ENCODE measurements at places on chromosomes 7 and 10.

DNA sequence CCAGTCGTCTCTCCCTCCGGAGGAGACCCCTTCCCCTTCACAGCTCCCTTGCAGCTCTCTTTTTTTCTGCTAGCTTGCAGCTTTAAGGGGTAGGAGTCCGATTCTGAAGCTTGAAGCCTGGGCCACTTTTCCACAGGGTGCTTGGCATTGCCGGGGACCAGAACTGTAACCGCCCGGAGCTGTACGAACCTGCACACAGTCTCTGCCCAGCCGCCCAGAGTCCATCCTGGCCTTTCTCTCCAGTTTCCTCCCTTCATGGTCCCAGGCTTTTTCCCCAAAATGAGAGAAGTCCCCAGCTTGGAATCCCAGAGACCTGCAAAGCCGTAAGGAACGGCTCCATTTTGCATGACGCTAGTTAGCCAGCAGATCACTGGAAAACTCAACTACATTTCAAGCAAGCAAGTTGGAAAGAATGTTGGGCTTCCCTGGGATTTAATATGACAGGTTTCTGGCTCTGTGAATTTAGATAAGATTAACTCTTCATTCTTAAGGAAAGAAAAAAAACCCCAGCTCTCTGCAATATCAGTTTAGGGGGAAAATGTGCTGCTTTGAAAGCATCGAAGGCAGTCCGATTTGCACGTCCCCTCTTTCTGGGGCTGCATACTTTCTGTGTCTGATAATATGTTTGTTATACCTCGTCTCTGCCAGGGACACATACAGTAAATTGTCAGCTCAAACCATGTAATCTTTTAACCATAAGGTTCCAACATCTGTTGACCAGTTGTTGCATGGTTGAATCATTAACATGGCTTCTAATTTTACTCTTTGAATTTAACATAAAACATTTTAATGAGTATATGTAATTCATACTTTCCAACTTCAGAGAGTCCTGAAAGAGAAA lies 190.0 kb upstream of the LYZL2 start:
- no peak for DNase-seq

GRCh38 chr10:77533887-77534278 lies 103.7 kb downstream of the KCNMA1 start:
- DNase-seq: no peak

- no peak for DNase-seq
These were observed 7.4 kb upstream of the NRCAM start for GRCh38 chr7:108463613-108464012.

DNA sequence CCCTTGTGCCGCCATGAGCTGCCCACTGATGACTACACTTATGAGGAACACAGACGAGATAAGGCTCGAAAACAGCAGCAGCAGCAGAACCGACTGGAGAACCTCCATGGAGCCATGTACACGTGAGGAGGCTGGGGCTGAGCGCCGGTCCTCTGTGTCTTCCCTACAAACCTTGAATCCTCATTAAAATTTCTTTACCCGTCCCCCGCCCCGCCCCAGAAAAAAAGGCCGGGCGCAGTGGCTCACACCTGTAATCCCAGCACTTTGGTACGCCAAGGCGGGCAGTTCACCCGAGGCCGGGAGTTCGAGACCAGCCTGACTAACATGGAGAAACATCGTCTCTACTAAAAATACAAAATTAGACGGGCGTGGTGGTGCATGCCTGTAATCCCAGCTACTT lies 1.5 kb upstream of the RINT1 start:
- DNase-seq: no peak

GRCh38 chr10:129919358-129919757 lies 44.7 kb downstream of the EBF3 start:
- no peak for DNase-seq

- DNase-seq: no peak
These were observed 24.7 kb upstream of the FEZF1 start for GRCh38 chr7:122329145-122329802.

DNA sequence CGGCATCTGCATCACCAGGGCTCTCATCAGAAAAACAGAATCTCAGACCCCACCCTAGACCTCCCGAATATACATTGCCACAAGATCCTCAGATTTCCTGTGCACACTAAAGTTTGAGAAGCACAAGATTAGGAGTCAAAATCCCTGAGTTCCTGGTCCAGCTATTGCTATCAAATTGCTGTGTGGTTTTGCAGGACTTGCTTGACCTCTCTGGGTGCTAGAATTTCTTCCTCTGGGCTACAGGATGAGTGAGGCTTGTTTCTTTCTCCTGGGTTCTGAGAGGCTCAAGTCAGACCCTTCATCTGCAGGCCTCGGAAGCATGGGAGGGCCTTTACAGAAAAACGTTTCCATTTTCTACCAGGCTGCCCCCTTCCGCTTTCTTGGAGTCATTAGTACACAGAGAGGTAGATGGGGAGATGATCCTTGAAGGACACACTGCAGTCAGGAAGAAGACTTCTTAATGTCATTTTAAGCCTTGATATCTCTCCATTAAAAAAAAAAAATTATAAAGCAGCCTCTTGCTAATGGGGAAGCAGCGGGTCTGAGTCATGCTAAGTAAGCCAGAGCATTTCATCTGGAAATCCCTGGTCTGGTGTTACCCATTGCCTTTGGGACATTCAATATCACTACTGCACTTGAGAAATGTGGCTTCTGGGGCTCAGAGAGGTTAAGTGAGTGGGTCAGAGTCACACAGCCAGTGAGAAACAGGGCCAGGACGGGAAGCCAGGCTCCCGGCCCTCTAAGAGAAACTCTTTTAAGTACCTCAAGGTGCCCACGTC lies 173.5 kb downstream of the KCNMA1 start:
- no peak for DNase-seq

DNA sequence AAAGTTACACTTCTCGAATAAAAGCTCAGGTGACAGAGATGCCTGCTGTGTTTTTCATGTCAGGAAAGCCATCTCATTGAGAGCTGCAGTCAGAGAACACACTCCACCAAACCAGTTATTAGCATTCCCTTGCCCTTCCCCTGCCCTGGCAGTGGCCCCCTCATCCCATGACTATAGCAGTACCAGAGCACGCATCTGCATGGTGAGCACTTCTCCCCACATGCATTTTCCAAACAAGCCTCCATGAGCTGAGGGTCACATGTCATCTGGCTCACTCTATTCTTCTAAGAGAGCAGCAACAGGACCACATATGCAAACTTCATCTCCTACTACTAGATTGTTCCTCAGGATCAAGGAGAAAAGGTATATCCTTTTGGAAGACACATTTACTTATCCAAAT lies 42.4 kb upstream of the FGL2 start:
- DNase-seq: no peak

DNA sequence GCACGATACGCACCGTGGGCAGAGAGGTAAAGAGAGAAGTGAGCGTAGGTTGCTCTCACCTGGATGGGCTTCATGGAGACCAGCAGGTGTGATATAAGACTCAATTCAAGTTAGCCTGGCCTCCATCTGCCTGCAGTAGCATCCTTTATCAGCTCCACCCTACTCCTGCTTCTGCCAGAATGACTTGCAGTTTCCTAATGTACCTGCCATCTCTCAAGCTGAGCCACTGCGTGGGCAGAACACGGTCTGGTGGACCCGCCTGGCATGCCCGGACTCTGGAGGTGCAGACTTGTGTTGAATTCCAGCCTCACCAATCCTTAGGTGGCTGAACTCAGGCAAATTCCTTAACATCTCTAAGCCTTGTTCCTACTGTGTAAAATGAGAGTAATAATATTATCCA lies 64.3 kb downstream of the STEAP1B start:
- no peak for DNase-seq

GRCh38 chr10:102461187-102462054 lies 10.1 kb upstream of the C10orf95 start:
- DNase-seq: peak; percentile 93

DNA sequence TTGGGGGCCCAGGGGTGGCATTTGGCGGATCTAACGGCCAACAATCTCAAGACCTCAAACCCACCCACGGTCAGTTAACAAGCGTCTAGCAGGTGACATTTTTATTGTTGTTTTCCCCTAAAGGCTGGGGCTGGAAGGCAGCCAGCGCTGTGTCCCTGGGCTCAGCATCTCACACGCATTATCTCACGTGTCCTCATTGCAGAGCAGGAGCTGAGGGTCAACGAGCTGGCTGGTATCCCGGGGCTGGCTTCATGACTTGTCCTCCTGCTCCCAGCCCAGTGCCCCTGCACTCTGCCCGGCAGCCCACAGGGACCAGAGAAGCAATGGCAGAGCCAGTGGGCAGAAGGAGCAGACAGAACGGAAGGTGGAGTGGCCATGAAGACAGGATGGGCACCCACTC lies 54.4 kb upstream of the TMEM273 start:
- no peak for DNase-seq

DNA sequence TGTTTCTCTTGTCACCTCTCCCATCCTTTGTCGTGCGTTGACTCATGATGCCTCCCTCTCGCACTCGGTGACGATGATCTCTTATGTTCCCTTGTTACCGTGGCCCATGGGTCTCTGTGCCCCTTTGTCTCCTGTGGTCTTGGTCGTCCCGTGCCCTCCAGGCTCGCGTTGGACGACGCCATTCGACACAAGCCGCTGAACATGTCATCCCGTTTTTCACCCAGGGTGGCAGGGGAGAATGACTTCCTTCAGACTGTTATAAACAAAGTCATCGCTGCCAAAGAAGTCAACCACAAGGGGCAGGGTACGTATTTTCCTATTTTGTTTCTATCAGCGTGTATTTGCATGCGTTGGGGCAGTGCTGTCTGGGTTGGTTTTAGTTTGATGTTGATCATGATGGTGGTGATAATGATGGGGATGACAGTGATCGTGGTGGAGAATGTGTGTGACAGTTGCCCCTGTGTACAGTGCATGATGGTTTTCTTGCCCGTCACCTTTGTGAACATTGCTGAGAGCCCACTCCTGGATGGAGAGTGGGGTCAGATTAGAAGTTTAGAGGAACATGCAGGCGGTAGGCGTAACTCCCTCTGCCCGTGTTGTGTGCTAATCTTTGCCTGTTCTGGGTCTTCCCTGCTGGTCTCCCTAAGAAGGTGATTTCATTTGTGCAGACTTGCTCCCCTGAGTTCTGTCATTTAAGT lies 107.0 kb downstream of the DOCK1 start:
- no peak for DNase-seq

- no peak for DNase-seq
These were observed 274.8 kb upstream of the TAC1 start for GRCh38 chr7:97457054-97457453.

DNA sequence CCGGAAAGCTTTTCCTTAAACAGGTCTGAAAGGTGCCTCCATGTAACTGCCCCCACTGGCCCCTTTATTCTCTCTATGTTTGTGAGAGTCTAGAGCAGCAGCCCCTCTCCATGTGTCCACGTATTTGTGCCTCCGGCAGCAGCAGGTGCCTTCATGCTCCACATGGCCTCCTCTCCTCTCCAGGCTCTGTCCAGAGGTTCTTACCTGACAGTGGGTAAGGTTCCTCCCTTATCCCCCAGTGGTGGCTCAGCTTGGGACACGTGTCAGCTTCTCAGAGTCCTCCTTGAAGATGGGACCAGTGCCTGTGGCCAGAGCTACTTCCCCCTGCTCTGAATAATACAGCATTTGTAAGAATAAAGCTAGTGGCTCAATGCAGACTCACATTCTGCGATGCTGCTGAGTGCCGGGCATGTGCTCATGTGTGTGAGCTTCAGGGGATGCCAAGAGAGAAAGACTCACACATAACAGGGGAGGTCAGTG lies 7.9 kb downstream of the CALML3 start:
- DNase-seq: no peak

DNA sequence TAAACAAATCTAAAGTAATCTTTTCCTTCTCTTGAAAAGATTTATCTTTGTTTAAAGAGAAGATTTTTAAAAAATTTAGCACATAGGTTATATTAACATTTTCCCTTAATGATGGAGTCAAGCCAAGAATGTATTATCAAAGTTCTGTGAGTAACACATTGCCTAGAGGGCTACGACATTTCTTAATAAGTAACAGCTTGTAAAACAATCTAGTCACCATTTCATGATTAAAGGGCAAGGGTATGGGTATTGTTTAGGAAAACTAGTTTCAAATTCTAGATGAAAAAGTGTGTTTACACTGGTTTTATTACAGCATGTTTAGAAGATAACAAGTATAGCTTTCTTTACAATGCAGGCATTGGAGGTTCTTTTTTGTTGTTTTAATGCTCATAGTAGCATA lies 28.6 kb upstream of the LAMB4 start:
- DNase-seq: no peak

DNA sequence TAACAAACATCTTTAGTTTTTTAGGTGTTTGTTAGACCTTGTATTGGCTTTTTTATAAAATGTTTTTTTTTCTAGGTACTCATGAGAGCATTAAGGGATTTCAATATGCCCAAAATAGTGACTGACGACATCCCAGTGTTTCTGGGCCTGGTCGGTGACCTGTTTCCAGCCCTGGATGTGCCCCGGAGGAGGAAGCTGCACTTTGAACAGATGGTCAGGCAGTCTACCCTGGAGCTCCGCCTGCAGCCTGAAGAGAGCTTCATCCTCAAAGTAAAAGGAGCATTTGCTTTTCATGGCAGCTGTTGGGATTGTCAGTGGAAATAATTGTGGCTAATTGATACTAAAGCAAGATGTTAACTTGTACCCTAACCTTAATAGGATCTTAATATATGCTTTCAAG lies 161.5 kb downstream of the DNAH11 start:
- DNase-seq: no peak

DNA sequence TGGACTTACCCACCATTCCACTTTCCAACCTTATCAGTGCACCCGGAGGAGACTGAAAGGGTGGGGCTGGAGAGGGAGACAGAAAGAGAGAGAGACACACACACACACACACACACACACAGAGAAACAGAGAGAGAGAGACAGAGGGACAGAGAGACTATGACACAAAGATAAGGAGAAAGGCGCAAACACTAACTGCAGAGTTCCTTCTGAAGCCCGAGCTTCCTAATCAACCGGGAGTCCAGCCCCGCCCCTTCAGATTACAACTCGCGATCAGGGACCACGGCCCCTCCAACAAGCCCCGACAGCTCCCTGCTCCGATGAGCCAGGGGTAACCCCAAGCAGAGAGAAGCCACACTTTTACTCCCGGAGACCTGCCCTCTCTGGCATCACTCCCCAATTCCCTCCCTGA lies 499 bp downstream of the GAL3ST4 start:
- no peak for DNase-seq

DNA sequence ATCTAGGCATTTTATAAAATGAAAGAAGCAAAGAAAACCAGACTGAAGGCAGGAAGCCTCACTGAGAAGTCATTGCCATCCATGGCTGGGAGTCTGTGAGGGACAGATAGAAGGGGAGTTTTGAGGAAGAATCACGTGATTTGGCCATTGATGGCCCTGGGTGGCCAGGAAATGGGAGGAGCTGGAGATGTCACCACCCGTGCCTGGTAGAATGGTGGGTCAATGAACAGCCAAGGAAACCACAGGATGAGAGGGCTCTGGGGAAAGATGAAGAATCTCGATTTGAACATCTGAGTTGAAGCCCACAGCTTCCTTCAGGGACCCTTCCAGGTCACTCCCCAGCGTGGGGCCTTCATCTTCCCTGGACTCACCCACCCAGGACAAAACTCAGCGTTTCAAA lies 103.3 kb upstream of the CHST15 start:
- no peak for DNase-seq

Data from stimulated activated CD4-positive, alpha-beta T cell treated with anti-CD3 and anti-CD28 coated beads, Interleukin-4, amount 100 ng/mL, for 24 hours (primary cell).